ENCODE measurements at places on chromosomes 11 and 22. TPM values are rescaled to one million over a fixed set of nuclear protein-coding genes. Genes with fewer than 3 reads are reported as not detected.

Gene RIMBP3B
- 0.64 TPM for total RNA-seq

Gene CABP4
- total RNA-seq, result 1.2 TPM

Gene SHISA8
- not detected for total RNA-seq

Gene TMPRSS5
- 0.38 TPM for total RNA-seq

Gene C11orf97
- not detected for total RNA-seq

- no peak for DNase-seq
Observed at GRCh38 chr22:20857247-20857643, 1.4 kb downstream of the PI4KA start.

DNA sequence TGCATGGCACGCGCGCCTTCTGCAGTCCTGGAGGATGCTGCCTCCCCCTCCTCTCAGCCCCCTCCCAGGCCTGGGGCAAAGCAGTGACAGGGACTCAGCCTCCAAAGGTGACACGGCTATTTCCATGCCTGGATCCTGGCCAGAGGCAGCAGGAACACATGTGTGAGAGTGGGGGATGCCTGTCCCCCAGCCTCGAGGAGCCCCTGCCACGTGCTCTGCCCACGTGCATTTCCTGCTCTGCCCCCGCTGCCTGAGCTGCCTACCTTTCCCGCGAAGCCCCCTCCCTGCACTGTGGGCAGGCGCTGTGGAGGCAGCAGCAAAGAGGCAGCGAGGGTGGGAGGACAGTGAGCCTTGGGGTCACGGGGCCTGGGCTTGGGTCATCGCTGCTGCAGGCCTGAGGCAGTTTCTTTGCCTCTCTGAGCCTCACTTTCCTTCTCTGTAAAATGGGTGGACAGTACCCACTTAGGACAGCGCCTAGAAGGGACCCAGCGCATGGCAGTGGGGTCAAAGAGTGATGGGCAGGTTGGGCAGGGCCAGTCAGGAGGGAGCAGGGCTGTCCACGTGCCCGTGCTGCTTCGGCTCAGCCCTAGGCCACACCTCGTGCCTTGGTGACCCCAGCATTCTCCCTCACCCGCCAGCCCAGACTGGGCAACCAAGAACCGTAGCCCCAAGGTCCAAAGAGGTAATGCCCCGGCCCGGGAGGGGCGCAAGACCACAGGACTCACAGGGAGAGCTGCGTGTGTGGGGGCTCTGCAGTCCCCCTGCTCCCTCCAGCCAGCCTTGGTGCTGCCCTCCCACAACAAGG lies 48.6 kb downstream of the FLRT1 start:
- DNase-seq, result no peak

DNA sequence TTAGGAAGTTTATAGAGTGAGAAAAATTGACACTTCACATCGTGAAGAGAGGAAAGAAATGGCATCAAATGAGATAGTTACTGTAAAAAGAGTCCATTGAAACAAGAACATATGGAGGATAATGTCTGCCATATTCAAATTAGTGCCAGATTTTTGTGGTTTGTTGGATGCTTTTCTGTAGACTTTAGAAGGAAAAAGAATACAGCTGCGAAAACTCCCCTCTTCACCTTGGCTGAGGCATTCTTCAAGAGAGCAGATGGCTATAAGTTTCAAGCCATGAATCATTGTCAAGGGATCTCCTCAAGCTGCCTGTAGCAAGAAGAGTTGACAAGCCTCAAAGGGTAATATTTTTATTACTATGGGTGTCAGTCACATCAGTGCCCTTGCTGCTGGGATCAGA lies 507.4 kb upstream of the RAG2 start:
- DNase-seq, result no peak

- DNase-seq, result no peak
Observed at GRCh38 chr11:112627588-112628045, 333.6 kb upstream of the NCAM1 start.

DNA sequence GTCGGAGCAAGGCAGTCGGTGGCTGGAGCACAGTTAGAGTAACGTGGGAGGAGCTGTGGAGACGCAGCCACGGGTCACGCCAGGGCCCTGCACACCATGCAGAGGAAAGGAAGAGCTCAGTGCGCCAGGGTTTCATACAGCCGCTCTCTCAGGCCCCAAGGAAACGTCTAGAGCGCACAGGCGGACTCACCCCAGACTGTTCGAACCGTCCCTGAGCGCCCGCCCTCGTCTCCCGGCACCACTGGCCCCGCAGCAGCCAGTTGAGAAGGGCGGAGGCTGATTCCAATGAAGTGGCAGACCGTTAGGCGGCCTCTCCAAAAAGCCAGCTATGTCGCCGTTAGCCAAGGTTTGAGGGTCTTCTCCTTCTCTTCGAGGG lies 483 bp upstream of the HYLS1 start:
- peak; percentile 31 for DNase-seq

DNA sequence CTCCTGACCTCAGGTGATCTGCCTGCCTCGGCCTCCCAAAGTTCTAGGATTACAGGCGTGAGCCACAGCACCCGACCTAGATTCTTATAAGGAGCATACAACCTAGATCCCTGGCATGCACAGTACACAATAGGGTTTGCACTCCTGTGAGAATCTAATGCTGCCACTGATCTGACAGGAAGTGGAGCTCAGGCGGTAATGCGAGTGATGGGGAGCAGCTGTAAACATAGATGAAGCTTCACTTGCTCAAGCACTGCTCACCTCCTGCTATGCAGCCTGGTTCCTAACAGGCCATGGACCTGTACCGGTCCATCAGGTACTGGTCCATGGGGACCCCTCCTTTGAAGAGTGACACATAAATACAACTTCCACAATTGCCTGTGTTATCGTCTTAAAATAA lies 44.8 kb upstream of the EIF3M start:
- DNase-seq, result no peak
